ENCODE measurements at places on chromosomes 16 and 17.

- no peak for DNase-seq
Measured at GRCh38 chr17:74647871-74648672, 24.5 kb upstream of the CD300E start.

- DNase-seq = no peak
Measured at GRCh38 chr16:54397190-54397835, 110.7 kb upstream of the IRX3 start.

DNA sequence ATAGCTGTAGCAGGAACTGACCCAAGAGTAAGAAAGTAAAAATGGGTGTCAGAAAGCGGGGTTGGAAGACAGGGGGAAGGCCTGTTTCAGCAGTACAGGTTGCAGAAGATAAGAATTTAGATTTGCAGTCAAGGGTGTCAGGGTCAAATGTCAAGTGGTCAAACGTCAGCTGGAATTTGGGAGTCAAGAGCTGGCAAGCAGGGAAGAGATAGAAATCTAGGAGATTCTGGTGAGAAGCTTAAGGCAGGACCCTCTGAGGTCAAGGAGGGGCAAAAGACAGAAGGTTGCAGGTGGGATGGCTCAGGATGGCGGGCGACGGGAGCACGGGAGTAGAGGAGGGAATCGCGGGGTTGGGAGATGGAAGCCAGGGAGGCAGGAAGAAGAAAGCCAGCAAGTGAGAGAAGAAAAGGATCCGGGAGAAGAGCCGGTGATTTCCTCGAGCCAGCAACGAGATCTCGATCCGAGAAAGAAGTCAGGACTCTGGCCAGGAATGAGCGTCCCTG, 335 bp downstream of the SLC25A35 start:
- DNase-seq = no peak

DNA sequence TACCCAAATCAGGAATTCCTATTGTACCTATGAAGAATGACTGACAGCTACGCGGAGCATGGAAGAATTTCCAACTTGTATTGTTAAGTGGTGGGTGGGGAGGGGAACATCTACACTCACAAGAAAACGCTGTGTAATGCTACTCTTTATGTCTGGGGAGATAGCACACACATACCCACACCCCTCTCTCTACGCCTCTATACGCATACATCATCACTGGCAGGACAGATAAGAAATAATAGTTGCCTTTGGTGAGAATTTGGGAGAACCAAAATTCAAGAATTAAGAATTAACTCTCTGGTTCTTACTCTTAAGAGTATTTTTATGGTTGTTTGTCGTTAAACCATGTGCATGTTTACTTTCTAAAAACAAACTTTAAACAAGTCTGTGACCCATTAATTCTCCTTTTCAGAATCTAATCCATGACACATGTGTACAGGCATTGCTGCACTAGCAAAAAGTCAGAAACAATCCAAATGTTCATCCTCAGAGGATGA, 33.9 kb downstream of the CREBBP start:
- DNase-seq = no peak

DNA sequence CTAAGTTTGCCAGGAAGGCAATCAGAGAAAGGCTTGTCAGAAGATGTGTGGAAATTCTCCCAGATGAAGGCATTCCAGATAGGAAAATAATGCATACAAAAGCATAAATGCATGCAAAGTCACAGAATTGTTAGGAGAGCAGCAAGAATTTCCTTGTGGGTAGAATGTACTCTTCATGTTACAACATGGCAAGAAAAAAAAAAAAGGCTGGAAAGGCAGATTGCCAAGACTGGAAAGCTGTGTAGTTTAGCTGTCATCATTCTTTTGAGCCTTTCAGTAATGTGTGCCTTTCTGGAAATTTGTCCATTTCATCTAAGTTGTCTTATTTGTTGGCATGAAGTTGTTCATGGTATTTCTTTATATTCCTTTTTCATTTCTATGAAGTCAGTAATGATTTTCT, 71.0 kb upstream of the EFCAB3 start:
- no peak for DNase-seq

GRCh38 chr16:138049-138417, 440 bp downstream of the NPRL3 start:
- peak; percentile 7 for DNase-seq

- no peak for DNase-seq
Measured at GRCh38 chr16:13463619-13464018, 456.3 kb upstream of the ERCC4 start.

DNA sequence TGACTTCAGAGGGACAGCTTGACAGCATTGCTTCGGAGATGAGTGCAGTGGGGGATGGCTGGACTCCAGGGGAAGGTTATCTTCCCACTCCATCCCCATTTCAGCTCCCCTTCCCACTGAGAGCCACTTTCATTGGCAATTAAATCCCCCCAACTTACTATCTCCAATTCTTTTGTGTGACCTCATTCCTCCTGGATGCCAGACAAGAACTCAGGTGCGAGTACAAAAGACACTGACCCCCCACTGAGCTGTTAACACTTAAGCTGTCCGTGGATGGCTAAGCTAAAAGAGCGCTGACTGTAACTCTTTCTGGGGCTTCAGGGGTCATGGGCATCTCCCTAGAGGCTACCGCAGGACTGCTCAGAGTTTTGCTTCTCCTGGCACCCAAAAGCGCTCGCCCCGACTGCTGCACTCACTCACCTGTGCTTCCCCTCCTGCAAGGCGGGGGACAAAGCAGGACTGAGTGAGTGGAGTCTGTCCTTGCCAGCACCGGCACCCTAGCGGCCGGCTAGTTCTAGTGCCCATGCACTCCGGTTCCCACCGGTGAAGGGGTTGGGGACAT, 44.8 kb upstream of the FBXO47 start:
- DNase-seq = no peak

- DNase-seq = no peak
Measured at GRCh38 chr16:30459456-30459855, 13.1 kb upstream of the ITGAL start.

- no peak for DNase-seq
Measured at GRCh38 chr17:76955191-76955590, 87.0 kb downstream of the MGAT5B start.

GRCh38 chr17:64117981-64118979, 11.7 kb downstream of the ERN1 start:
- no peak for DNase-seq

- DNase-seq = no peak
Measured at GRCh38 chr17:77373299-77374169, 232.8 kb downstream of the SEC14L1 start.

GRCh38 chr17:60060474-60060873, 18.2 kb downstream of the HEATR6 start:
- DNase-seq = no peak

GRCh38 chr16:53085931-53086421, 31.2 kb downstream of the CHD9 start:
- DNase-seq = no peak

GRCh38 chr17:38799501-38800236, at the start of gene PIP4K2B:
Gene PIP4K2B (minus strand): TSS chr17:38799556. CDS start chr17:38799424, 132 bp downstream.
- peak; percentile 78 for DNase-seq

GRCh38 chr17:50855708-50856330, 10.3 kb downstream of the TOB1 start:
- DNase-seq = no peak

DNA sequence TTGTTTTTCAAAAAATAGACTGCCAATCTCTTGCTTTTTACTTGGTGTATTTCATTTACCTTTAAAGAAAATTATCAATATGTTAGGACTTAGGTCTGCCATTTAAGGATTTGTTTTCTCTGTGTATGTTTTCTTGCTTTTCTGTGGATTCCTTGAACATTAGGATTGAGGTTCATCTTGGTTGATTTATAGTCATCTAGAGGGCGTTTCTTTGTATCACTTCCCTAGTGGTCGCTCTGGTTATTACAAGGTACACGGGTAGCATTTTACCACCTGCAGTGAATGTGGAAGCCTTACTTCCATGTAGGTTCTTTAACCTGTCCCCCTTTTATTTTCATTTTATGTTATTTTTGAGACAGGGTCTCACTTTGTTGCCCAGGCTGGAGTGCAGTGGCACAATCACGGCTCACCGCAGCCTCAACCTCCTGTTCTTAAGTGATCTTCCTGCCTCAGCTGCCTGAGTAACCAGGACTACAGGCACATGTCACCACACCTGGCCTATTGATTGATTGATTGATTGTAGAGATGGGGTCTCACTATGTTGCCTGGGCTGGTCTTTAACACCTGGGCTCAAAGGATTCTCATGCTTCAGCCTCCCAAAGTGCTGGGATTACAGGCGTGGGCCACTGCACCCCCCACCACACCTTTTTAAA, 35.2 kb upstream of the CBX4 start:
- DNase-seq = no peak

- no peak for DNase-seq
Measured at GRCh38 chr17:74452033-74452840, 14.2 kb upstream of the CD300A start.

GRCh38 chr17:61467416-61468262, 15.4 kb downstream of the TBX4 start:
- no peak for DNase-seq

DNA sequence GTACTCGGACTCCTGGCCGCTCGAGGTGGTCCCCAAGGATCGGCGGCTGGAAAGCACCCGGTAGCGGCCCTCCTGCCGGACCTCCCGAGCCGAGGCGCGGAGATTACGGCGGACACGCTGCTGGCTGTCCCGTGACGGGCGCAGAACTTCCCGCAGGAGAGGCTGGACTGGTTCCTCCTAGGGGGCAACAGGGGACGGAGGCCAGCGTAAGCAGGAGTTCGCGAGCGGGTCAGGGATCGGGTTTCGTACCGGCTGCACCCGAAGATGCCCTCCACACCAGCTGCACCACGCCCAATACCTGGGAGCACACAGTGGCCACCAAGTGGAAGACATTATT, 341 bp downstream of the SLC7A6OS start:
- DNase-seq = no peak

Data from activated T-helper 9 cell treated with anti-CD3 and anti-CD28 coated beads, Interleukin-2, amount 50 U/mL, for 16 hours (primary cell).